ENCODE measurements at places on chromosomes 6 and 20. TPM values are rescaled to one million over a fixed set of nuclear protein-coding genes. Genes with fewer than 3 reads are reported as not detected.

PPP1R14C gene
- total RNA-seq: 27.1 TPM

IMPG1 gene
- 0.68 TPM for total RNA-seq

RSPH9 gene
- total RNA-seq: 6.1 TPM

EBF4 gene
- 7.4 TPM for total RNA-seq

REM1 gene
- total RNA-seq: 1.9 TPM

PRR18 gene
- 0.39 TPM for total RNA-seq

PNPLA1 gene
- 3.5 TPM for total RNA-seq

CTNNBL1 gene
- 61.0 TPM for total RNA-seq

ATP9A gene
- total RNA-seq: 128 TPM

HBS1L gene
- 41.1 TPM for total RNA-seq

GJA1 gene
- total RNA-seq: 61.0 TPM

NAPB gene
- total RNA-seq: 37.8 TPM

SCGN gene
- 2.0 TPM for total RNA-seq

NMBR gene
- total RNA-seq: 1.6 TPM

HNF4A gene
- total RNA-seq: 1.2 TPM

SLC22A2 gene
- total RNA-seq: 0.99 TPM

TULP1 gene
- total RNA-seq: 2.4 TPM

KCNK15 gene
- total RNA-seq: 23.4 TPM

NRSN1 gene
- 0.37 TPM for total RNA-seq

KCNS1 gene
- 4.6 TPM for total RNA-seq

GCNT2 gene
- total RNA-seq: 28.0 TPM

DEFB112 gene
- not detected for total RNA-seq

FOXQ1 gene
- 1.7 TPM for total RNA-seq

CASS4 gene
- total RNA-seq: 0.79 TPM

PACRG gene
- 84.6 TPM for total RNA-seq

OOEP gene
- 14.1 TPM for total RNA-seq

HEY2 gene
- total RNA-seq: 7.3 TPM

SSTR4 gene
- total RNA-seq: not detected

TXLNB gene
- total RNA-seq: 4.1 TPM

TMEM217 gene
- 13.3 TPM for total RNA-seq

CDH22 gene
- total RNA-seq: 1.8 TPM

BPIFA1 gene
- not detected for total RNA-seq

MDFI gene
- total RNA-seq: 15.1 TPM

FAM217A gene
- 13.0 TPM for total RNA-seq

CALHM6 gene
- total RNA-seq: 10.4 TPM

BCAS4 gene
- total RNA-seq: 7.6 TPM

TLDC2 gene
- total RNA-seq: 2.8 TPM

MACROD2 gene
- 20.6 TPM for total RNA-seq

SPINT4 gene
- total RNA-seq: not detected

C20orf204 gene
- 4.5 TPM for total RNA-seq

TFAP2A gene
- 2.7 TPM for total RNA-seq

CST1 gene
- 1.0 TPM for total RNA-seq

SAMD3 gene
- 4.4 TPM for total RNA-seq

STMN3 gene
- 16.5 TPM for total RNA-seq

ABT1 gene
- total RNA-seq: 23.6 TPM

Measured in testis (tissue), 5 donors.